ENCODE measurements at places on chromosomes 16 and 17.

GRCh38 chr17:71342737-71343136 is 778.1 kb upstream of the SOX9 start:
- DNase-seq: no peak

DNA sequence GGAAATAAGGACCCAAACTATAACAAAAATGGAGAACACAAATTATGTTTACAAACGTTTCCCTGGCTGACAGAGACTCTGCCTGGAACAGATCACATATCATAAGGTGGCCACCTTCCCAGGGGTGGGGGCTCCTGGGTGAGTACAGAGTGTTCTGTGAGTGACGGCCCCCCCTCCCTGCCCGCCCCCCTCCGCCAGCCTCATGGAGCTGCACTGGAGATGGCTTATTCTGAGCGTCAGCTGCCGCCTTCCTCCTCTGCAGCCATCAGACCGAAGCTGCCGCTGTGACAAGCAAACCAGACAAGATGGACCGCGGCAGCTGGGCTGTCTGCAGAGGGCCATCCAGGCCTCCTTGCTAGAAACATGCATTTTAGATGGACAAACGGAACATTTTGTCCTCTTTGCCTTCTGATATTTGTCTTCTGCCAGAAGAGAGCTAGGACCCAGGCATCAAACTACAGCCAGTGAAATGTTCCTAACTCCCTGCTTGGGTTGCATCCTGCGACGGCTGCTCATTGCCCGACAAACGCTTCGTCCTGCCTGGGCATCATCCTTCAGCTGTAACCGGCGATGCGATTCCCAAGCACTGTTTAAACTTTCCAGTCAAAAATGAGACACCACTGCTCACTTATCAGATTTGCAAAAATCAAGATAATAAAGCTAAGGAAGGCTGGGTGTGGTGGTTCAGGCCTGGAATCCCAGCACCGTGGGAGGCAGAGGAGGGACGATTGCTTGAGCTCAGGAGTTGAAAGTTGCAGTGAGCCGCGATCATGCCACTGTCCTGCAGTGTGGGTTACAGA is 15.3 kb upstream of the RPTOR start:
- no peak for DNase-seq

DNA sequence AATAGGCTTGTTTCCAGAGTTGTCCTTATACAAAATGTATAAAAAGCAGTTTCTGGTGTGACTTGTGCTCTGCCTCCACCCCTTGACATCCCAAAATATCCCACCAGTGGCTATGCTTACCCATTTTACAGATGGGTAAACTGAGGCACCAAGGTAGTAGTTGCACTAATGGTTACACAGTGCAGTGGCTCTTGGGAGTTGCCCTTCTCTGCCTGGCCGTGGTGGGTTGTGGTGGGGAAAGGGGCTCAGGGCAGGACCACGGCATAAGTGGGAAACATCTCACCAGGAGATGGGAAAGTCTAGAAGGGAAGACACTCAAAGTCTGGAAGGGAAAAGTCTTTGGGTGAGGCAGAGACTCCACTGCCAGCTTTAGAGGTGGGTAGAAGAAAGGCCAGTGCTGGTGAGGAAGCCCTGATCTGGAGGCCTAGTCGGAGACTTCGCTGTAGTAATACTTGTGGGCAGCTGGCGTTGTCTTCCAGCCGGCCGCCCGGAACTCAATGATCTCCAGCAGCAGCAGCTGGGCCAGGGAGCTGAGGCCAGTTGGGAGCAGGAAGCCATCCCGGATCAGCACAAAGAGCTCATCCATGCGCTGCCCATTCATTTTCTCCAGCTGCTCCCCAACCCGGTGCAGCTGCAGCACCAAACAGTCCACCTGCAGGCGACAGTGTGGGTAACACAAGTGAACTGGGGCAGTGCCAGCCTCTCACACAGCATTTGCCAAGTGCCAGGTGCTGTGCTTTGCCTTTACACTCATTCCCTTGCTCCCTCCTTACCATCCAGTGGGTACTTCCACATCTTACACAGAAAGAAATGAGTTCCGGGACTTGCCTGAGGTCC is 4.5 kb downstream of the MIF4GD start:
- DNase-seq: no peak

- peak; percentile 71 for DNase-seq
These were observed at the start of gene HIC1 for GRCh38 chr17:2054512-2055291. Gene HIC1 (plus strand): TSS chr17:2055103. CDS start chr17:2056691, 1,588 bp downstream.

GRCh38 chr16:4218202-4218601 is 23.7 kb downstream of the SRL start:
- no peak for DNase-seq

Data from T-helper 9 cell (primary cell).